ENCODE measurements at places on chromosomes 12 and 14. TPM values are rescaled to one million over a fixed set of nuclear protein-coding genes. Genes with fewer than 3 reads are reported as not detected.

- DNase-seq = no peak
- no peak overlapping the region for H3K4me3 ChIP-seq
- H3K27ac ChIP-seq = no peak overlapping the region
- H3K27me3 ChIP-seq = no peaks in the 10 kb centered on the region
Observed at GRCh38 chr12:80581783-80582182, 125.7 kb upstream of the MYF6 start.

- no peak overlapping the region for H3K4me3 ChIP-seq
- no peak overlapping the region for H3K27ac ChIP-seq
- H3K36me3 ChIP-seq = no peaks in the 10 kb centered on the region
- no peak for DNase-seq
Observed at GRCh38 chr14:99718031-99718810, 34.1 kb downstream of the CYP46A1 start.

- no peak overlapping the region for H3K27ac ChIP-seq
- H3K27me3 ChIP-seq = no peaks in the 10 kb centered on the region
- peaks cover 5% of the 10 kb centered on the region for H3K36me3 ChIP-seq
- no peak overlapping the region for H3K4me3 ChIP-seq
Observed at GRCh38 chr12:51773145-51773869, 75.2 kb downstream of the FIGNL2 start.

DNA sequence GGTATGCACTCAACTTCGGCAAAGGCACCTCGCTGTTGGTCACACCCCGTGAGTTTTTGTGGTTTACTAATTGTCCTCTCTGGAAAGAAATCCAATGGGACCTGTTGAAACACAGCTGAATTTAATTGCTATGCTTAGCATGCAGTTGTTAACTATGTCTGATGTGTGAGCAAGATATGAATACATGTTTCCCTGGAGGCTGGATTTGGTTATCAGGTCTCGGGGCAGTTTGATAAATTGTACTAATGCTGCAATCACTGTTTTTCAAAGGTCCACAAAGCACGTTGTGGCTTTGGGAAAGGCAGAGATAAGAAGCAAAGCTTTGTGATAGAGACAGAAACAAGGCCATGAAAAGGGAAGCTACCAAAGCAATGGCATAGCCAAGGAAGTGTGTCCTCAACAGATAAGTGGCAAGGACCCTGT is 91.3 kb downstream of the DAD1 start:
- no peaks in the 10 kb centered on the region for H3K36me3 ChIP-seq
- DNase-seq = no peak
- H3K27ac ChIP-seq = no peak overlapping the region
- H3K27me3 ChIP-seq = no peaks in the 10 kb centered on the region
- H3K4me1 ChIP-seq = peaks cover 2% of the 10 kb centered on the region

GRCh38 chr14:92427096-92427495 is 86.5 kb upstream of the RIN3 start:
- no peaks in the 10 kb centered on the region for H3K4me1 ChIP-seq
- no peak for DNase-seq
- no peaks in the 10 kb centered on the region for H3K36me3 ChIP-seq
- no peak overlapping the region for H3K4me3 ChIP-seq
- no peaks in the 10 kb centered on the region for H3K27me3 ChIP-seq
- H3K27ac ChIP-seq = no peak overlapping the region

- no peak for DNase-seq
- no peaks in the 10 kb centered on the region for H3K36me3 ChIP-seq
- no peaks in the 10 kb centered on the region for H3K27me3 ChIP-seq
- no peak overlapping the region for H3K4me3 ChIP-seq
- no peaks in the 10 kb centered on the region for H3K4me1 ChIP-seq
Observed at GRCh38 chr14:96122496-96122895, 82.1 kb upstream of the BDKRB2 start.

The AKAP3 gene
- 1.9 TPM for total RNA-seq
